ENCODE measurements at places on chromosomes 5 and 9.

- DNase-seq, result no peak
Observed at GRCh38 chr9:131235480-131235851, 40.8 kb downstream of the FAM78A start.

DNA sequence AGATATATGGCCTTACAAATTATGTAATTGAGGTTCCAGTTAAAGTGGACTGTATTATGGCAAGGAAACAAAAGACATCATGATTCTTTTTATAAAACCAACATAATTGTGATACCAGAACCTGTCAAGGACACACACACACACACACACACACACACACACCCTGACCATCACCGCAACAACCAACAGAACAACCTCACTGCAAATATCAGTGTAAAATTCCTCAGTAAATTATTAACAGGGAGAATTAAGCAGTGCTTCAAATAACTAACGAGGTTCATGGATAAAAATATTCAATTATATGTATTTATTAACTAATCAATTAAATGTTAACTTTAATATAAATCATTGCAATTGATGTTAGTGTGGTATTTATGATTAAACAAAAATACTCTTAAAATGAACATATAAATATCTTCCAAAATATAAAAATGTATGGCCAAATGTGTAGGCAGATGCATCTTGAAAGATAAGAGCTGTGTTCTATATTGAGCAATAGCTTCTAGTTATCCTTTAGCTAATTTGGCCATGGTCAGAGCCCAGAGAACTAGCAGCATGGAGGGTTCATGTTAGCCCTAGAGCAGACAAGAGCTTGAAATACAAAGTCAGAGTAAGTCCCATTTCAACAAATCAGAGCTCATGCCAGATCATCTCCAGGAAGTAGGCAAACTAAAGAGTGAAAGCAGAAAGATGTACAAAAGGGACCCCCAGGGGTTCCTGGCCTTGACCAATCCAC is 280.5 kb upstream of the ADAMTS16 start:
- DNase-seq, result no peak

- DNase-seq, result no peak
Observed at GRCh38 chr9:8779478-8779877, 979.9 kb upstream of the DMAC1 start.

DNA sequence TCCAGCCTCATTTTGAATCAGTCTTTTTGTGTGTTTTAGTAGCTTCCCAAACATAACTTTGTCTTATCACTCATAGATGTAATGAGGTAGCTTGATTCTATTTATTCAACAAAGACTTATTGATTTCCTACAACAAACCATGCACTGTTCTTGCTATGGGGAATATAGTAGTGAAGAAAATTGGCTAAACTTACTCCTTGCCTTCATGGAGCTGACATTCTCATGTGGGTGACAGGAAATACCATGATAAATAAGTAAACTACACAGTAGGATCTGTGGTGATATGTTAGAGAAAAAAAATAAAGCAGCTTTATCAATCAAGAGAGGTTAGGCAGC is 255.7 kb upstream of the TNC start:
- DNase-seq, result no peak

- DNase-seq, result no peak
Observed at GRCh38 chr9:109274884-109275730, 45.8 kb downstream of the EPB41L4B start.

- no peak for DNase-seq
Observed at GRCh38 chr9:94581728-94582127, 11.9 kb downstream of the FBP2 start.

GRCh38 chr9:2788919-2789318 is 55.0 kb downstream of the PUM3 start:
- DNase-seq, result no peak

DNA sequence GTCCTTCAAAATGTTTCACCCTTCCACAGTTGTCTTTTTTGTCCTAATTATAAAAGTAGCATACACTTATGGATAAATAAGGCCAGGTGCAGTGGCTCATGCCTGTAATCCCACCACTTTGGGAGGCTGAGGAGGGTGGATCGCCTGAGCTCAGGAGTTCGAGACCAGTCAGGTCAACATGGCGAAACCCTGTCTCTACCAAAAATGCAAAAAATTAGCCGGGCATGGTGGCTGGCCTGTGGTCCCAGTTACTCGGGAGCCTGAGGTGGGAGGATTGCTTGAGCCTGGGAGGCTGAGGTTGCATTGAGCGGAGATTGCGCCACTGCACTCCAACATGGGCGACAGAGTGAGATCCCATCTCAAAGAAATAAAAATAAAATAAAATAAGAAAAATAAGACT is 1.6 kb downstream of the C5orf52 start:
- DNase-seq, result no peak

DNA sequence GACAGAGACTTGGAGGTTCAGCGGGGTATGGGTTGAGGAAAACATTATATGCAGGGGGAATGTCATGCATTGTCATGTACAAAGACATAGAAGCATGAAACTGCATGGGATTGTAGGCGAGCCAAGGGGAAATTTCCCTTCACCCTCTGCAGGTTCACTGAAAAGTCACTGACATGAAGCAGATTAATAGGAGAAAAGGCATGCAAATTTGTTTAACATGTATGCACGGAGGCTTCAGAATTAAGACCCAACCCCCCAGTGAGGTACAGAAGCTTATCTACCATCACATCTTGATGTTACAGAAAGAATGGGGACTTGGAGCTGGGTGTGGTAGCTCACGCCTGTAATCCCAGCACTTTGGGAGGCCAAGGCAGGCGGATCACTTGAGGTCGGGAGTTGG is 18.5 kb downstream of the NIM1K start:
- DNase-seq, result no peak

- DNase-seq, result peak; percentile 70
Observed at GRCh38 chr9:133726401-133727276, 11.5 kb downstream of the SARDH start.

DNA sequence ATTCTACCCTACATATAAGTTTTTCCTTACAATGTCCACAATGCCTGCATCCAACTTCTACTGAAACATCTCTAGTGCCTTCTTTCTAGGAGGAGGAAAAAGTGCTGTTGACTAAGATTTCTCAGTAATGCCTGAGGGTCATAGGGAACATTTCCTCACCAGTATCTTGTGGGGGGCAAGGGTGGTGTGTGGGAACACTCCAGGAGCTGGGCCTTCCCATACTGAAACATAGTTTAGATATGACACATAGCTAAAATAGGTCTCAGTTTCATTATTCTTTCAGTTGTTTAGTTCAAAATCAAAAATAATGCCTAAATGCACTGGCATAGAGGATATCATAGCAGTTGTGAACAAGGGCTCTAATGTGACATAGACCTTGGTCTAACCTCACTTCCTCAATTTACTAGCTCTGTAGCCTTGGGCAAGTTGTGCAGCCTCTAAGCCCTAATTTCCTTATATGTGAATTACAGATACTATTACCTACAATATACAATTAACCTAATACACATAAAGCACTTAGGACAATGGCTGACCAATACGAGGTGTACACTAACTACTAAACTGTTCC is 66.1 kb downstream of the HAPLN1 start:
- no peak for DNase-seq

DNA sequence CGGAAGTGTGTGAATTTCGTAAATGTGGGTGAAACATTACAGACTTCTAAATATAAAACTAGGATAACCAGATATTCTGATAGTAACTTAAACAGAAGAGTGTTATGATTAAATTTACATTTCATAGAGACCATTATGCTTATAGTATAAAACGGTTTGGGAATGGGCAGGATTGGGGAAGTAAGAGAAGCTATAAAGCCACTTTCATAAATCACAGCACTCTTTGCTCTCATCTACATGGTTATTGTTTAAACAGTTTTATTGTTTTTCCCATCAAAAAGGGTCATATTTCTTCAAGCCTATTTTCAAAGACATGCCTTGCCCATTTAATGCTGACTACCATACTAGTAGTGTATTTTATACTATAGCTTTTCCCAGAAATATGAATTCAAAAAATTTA is 9.2 kb downstream of the ZFR start:
- DNase-seq, result no peak

DNA sequence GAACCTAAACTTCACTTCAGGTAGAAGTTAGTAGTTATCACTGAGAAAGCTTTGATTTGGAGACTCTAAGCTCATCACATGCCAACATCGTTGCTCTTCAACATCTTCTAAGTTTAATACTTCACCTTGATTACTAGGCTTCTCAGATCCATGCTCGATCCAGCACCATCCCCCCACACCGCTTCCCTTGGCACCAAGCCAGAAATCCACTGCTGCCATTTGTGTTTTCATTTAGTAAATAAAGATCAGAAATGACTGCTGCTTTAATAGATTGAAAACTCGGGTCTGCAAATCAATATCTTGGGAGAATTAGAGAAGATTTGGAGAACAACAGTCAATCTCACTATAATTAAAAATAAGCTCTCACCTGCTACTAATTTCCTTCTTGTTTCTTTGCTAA is 214.7 kb upstream of the NR4A3 start:
- DNase-seq, result no peak

GRCh38 chr5:128469912-128470311 is 68.1 kb downstream of the FBN2 start:
- no peak for DNase-seq

DNA sequence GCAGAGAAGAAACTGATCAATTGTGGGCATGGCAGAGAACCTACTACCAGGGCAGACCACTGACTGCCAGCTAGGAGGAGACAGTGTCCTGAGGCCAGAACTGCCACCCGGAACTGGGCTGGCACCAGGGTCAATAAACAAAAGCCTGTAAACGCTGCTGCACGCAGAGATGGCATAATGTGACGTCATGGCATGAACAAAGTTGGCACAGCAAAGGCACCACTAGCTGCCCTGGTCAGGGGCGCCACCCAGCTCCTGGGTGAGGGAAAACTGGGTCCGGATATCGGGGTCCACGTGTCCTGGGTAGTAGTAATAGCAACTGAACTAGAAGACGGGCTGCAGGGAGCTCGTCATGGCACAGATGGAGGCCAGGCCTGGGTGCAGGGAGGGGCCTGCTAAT is 32.1 kb downstream of the DYNC2I2 start:
- DNase-seq, result no peak

GRCh38 chr9:31745468-31745867 is 639.0 kb upstream of the ACO1 start:
- no peak for DNase-seq

DNA sequence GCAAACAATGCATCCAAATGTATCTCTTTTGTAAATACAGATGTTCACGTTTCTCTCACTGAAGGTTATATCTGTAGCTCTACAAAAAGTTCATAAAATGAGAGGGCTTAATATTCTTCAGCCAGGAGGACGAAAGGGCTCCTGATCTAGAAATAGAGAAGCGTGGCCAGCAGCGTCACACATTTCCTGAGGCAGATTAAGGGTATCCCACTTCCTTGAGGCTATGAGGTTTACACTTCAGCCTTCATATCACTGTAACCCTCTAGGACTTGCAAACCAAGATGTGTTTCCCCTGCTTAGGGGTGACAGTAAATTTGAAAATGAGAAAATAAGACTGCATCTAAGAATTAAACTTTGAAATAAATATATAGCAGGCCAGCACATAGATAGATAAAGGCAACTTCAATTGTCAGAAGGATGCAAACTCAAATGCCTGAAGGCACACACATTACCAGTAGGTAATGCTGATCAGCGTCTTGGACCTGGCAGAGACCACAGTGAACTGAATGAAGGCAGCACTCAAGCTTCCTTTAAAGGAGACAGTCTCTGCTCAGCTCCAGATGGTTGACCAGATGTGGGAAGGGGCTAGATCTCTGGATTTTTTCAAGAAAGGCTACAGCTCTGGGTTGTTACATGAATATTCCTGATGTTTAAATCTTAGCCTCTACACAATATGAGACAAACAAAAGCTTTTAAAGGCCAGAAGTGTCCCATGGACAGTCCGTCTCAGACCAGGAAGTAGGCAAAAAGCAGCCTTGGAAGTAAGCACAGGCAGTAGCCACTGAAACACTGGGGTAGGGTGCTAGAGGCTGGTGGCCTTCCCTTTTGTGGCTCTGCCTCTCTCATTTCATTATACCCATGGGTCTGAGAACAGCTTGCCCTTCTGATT is 197.7 kb downstream of the MCTP1 start:
- no peak for DNase-seq

DNA sequence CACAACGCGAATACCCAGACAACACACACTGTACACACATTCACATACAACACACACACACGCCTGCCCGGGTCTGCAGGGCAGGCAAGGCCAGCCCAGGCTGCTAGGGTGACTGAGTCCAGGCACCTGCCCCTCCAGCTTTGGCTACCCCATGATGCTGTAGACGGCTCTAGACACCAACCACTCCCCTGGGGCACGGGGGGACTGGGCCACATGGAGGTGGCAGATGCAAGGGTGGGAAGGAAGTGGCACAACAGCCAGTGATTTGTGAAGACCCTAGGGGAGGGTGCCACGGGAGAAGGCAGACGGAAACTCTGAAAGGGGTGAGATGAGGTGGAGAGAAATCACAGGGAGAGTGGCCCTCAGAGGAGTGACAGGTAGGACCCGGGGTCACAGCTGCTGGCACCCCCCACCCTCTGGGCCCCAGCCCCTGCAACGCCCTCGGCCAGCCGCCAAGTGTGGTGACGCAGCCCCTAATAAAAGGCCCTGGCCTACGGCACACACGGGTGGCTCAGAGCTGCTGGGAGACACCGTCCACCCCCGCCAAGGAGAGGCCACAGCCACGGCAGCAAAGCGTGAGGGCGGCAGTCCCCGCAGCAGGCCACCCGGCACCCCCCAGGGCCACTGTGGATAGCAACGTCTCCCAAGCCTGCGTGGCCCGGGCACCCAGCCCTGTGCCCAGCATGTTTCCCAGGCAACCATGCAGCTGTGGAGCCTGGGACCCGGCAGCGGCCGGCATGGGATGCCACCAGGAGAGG is 6.6 kb upstream of the CCDC187 start:
- DNase-seq, result no peak

GRCh38 chr9:88990041-88990728 is 1.1 kb upstream of the S1PR3 start:
- DNase-seq, result no peak

DNA sequence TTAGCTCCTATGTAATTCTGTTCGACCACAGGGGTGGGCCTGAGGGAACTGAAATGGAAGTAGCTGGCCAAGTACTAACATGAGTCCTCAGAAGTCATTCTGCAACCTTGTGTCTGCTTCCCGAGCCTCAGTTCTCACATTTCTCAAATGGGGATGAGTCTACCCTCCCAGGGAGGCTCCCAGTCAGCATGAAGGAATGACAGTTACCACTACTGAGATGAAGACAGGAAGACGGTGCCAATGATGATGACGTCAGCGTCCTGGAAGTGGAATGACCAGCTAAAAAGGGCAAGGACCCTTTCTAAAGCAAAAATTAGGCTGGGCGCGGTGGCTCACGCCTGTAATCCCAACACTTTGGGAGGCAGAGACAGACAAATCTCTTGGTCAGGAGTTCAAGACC is 6.8 kb downstream of the PIP5KL1 start:
- no peak for DNase-seq
